NCI-H345 (cell line): ENCODE measurements at places on chromosomes 1 and 21.

DNA sequence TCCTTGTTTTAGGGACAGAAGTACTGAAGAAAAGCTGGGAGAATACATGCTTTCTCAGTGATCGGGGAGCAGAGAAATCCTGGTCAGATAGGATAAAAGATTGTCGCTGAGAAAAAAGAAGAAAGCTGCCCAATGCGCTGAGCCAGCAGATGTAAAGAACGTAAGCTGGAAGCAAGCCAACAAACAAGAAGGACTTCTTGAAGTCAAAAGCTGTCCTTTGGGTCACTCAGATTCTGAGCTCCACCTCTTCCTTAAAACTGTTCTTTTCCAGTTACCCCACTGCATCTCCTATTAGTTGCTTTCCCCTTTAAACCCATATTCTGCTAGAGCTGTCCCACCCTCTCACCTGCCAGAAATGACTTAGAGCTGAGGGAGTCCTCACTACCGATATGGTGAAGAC is 64.8 kb downstream of the GPR137B start:
- DNase-seq = no peak

GRCh38 chr1:47785561-47786271 is 211.5 kb downstream of the TRABD2B start:
- no peak for DNase-seq

DNA sequence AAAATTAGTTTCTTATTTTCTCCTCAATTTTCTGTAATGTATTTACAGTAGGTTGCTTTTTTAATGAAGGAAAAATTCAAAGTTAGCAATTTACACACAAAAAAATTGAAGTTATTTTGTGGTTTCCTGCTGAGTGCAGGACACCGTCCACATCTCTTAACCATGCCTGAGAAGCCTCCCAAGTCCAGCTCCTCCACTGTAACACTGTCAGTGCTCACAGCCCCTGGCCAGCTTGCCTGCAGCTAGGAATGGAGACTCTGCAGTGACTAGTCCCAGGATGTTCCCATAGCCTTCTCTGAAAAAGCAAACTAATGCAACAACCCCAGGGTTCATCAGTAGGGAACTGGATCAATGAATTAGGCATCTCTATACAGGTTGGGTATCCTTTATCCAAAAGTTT is 3.5 kb downstream of the A3GALT2 start:
- no peak for DNase-seq

- DNase-seq = no peak
These were observed 49.2 kb upstream of the ZC3H12A start for GRCh38 chr1:37425221-37425620.

DNA sequence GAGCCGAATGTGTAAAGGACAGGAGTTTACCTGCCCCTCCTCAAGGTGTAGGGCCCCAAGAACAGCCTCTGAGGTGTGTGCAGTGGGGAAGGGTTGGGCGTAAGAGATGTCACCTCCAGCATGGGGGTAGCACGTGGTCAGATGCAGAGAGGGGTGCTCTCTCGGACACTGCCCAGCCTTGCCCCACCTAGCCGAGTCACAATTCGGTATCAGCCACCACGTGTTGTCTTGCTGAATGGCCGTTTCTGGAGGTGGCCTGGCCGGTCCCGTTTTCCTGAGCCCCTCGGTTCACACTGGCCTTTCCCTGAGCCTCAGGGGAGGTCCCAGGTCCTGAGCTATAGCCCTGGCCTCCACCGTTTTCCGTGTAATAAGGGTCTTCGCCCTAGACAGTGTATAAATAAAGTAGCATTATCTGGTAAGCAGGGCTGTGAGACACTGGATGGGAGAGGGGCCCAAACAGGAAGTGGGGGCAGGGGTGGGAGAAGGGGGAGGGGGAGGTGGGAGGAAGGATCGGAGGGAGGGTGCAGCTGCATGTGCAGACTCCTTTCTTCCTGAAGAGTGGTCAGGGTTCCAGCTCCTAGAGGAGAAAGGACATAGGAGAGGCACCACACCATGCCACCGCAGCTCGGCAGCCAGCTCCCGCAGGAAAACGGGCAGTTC is 23.3 kb downstream of the CD34 start:
- DNase-seq = no peak

DNA sequence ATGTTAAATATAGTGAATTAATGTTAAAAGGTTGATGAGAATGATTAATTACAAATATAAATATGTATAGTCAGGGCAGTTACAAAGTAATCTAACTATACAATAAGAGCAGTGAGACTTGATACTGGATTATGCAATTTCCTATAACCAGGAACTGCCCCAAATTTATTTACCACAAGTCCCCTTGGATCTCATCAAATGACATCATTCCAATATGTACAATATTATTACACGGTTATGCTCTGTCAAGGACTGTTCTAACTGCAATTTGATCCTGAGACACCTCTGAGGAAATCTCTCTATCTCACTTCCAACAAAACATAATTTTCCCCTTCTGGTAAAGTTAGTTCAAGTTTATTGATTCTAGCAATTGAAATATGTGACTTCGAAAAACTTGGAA is 917.6 kb downstream of the NCAM2 start:
- DNase-seq = no peak

- DNase-seq = peak; percentile 12
These were observed 152.8 kb downstream of the PPP1R12B start for GRCh38 chr1:202501281-202501680.

DNA sequence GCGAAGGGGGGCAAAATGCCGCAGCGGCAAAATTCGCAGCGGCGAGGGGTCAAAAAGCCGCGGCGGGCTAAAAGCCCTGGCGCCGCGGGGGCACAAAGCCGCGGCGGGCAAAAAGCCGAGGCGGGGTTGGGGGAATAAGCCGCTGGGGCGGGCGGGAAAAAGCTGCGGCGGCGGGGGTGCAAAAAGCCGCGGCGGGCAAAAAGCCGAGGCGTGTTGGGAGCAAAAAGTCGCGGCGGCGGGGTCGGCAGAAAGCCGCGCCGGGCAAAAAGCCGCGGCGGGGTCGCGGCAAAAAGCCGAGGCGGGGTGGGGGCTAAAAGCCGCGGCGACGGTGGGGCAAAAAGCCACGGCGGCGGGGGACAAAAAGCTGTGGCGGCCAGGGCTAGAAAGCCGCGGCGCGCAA is 3902.5 kb downstream of the SRGAP2C start:
- DNase-seq = no peak

DNA sequence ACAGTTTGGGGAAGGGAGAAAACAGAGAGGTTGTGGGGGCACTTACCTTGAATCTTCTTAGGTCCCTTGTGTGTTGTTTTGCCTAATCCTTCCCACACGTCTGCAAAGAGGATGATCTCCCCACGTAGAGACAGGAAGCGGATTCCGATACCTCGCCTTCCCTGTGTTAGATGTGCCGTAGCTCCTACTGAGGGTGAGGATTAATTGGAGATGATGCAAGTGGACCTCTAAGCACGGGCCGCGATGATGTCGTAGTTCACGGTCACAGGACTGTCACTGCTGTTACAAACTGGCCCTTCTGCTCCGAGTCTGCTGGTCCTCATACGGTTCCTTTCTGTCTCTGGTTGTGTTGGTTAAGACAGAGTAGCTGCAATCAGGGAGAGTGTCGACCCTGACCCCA is 27.7 kb downstream of the GALNT2 start:
- no peak for DNase-seq
